Stimulated activated CD4-positive, alpha-beta T cell treated with anti-CD3 and anti-CD28 coated beads, Interleukin-1b, Interleukin-23, amount 100 ng/mL, for 4 hours (primary cell): ENCODE measurements at places on chromosomes 12 and 14.

DNA sequence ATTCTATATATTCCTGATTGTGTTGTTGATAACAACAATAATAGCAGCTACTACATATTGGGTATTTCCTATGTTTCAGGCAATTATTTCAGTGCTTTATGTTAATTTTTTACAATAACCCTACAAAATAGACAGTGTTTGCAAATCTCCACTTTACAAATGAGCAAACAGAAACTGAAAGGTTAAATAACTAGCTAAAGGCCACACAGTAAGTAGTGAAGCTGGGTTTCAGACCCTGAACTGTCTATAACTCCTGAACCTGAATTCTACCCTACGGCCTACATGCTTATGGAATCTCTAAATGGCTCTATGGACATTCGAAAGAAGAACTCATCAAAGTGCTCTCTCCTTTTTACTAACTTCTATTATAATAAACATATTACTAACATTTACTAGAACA lies 19.7 kb upstream of the NUDT4 start:
- DNase-seq: no peak

DNA sequence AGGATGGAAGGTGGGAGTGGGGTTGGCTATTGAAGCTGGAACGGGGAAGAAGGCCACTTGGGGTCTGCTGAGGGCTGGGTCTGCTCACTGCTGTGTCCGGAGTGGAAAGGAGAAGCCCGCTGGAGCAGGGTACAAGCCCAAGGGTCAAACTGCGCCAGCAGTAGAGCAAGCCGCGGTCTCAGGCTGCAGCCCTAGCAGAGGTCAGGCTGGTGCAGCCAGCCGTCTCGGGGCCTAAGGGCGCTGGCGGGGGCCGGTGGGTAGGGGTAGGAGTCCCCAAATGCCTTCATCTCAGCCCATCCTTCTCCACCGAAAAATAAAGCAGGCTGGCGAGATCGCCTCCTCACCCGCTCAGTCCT lies 718 bp upstream of the JDP2 start:
- no peak for DNase-seq

GRCh38 chr14:33460164-33460563 lies 490.7 kb downstream of the EGLN3 start:
- no peak for DNase-seq

DNA sequence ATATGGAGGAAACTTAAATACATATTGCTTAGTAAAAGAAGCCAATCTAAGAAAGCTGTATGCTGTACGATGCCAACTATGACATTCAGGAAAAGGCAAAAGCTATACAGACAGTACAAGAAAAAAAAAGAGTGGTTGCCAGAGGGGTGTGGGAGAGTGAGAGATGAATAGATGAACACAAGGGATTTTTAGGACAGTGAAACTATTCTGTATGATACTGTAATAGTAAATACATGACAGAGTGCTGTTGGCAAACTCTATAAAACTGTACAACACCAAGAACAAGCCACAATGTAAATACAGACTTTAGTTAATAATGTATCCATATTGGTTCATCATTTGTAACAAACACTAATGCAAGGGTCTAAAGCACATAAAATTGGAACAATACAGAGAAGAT lies 10.9 kb upstream of the MIPOL1 start:
- no peak for DNase-seq

GRCh38 chr14:96888158-96888557 lies 91.0 kb downstream of the VRK1 start:
- no peak for DNase-seq

- DNase-seq: no peak
Measured at GRCh38 chr14:63470962-63471793, 72.0 kb downstream of the PPP2R5E start.
